Central memory CD8-positive, alpha-beta T cell (primary cell): ENCODE measurements at places on chromosomes 2 and 18.

DNA sequence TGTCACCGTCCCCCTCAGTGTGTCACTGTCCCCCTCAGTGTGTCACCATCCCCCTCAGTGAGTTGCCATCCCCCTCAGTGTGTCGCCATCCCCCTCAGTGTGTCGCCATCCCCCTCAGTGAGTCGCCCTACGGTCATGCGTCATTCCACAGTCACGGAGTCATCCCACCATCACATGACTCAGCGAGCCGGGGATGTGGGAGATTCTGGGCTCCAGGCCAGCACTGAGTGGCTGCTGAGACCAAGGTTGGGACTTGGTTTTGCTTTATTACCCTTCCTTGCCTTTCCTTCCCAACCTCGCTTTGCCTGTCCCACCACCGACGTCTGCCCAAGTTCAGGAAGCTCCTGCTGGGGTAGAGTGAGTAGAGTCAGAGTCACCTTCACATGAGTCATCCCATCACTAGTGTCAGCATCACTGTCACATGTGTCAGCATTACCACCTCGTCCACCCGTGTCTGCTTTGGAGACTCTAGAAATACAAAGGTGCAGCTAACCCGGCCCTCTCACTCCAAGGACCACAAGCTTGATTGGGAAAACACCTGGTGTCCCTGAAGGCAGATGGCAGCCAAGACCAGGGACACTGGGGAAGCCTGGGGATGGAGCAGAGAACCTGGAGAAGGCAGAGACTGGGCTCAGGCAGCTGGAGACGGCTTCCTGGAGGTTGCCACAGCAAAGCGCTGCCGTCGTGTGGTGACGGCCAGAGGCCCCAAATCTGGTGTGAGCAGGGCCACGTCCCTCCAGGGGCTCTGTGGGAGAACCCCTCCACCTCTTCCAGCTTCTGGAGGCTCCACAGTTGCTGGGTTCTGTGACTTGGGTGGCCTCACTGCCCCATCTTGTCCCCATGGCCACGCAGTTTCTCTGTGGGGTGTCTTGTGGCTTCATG, 485.2 kb upstream of the SALL3 start:
- DNase-seq: no peak

DNA sequence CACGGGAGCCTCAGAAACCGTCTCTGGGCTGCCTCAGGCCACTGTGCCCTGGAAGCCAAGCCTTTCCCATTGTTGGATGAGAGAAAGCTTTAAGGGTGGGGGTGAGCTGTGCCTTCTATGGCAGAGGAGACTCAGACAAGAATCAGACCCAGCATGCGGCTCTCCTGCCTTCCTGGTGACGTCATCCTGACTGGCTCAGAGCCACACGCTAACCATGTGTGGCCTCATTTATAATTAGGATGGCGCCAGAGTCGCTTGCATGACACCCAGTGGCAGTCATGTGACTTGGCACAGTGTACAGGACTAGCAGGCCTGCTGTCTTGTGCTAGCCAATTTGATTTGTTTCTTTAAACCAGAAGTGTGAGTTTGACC, 99.1 kb downstream of the SH3BP4 start:
- DNase-seq: no peak

DNA sequence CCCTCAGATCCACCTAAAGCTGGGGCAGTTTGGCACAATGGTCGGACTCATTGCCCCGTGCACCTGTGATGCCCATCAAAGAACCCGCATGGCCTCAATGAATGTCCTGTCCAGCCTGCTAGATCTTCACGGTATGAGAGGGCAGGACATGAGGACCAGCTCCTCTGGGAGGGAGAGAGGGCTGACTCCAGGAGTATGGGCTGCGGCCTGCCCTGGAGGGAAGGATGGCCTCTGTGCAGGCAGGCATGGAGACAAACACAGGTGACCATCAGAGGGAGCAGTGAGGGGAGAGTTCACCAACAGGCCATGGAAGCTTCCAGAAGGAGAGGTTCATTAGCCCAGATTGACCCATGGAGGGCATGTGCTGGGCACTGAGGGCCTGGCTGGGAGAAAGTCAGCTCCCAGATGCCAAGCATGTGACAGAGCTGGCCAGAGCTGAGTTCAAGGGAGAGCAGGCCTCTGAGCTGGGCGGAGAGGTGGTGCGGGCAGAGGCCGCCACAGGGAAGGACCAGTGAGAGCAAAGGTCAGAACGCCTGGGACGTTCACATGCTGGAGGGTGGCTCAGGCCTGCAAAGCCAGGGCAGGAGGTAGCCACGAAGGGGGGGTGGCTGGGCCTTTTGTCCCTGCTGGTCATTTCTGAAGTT, 36.2 kb downstream of the HJURP start:
- no peak for DNase-seq

- DNase-seq: no peak
Observed at GRCh38 chr2:1638281-1638860, 105.9 kb downstream of the PXDN start.

- no peak for DNase-seq
Observed at GRCh38 chr2:187986390-187987105, 305.1 kb upstream of the GULP1 start.

- DNase-seq: no peak
Observed at GRCh38 chr2:120613742-120614571, 121.7 kb upstream of the GLI2 start.

DNA sequence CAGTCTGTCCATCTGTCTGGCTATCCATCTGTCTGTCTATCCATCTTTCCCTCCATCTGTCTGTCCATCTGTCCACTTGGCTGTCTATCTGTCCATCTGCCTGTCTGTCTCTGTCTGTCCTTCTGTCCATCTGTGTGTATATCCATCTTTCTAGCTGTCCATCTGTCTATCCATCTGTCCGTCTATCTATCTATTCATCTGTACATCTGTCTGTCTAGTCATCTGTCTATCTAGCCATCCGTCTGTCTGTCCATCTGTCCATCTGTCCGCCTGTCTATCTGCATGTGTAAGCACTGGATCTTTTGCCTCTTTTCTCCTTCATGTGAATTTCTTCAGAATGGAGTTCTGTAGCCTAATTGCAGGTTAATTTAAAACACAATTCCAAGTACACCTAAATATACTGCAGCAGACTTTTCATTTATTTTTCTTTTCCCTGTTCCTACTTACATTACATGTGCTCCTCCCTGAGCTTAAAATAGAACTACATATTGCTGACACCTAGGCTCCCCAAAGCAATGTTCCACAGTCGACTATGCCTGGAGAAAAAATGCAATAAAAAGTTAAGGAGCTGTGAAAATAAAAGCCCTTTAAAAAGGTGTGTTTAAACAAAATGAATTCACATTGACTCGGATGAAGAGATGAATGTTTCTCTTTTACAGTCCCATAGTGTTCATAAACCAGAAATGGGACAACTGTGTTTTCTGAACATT, 37.4 kb upstream of the TXNDC2 start:
- DNase-seq: no peak

- DNase-seq: no peak
Observed at GRCh38 chr2:16031058-16031847, 90.9 kb downstream of the MYCN start.
